Activated CD4-positive, alpha-beta T cell treated with anti-CD3 and anti-CD28 coated beads, Interleukin-2, amount 10 ng/mL, durations not matched to agents 7 days and 5 days (primary cell): ENCODE measurements at places on chromosomes 11 and 22. TPM values are rescaled to one million over a fixed set of nuclear protein-coding genes. Genes with fewer than 3 reads are reported as not detected.

DNA sequence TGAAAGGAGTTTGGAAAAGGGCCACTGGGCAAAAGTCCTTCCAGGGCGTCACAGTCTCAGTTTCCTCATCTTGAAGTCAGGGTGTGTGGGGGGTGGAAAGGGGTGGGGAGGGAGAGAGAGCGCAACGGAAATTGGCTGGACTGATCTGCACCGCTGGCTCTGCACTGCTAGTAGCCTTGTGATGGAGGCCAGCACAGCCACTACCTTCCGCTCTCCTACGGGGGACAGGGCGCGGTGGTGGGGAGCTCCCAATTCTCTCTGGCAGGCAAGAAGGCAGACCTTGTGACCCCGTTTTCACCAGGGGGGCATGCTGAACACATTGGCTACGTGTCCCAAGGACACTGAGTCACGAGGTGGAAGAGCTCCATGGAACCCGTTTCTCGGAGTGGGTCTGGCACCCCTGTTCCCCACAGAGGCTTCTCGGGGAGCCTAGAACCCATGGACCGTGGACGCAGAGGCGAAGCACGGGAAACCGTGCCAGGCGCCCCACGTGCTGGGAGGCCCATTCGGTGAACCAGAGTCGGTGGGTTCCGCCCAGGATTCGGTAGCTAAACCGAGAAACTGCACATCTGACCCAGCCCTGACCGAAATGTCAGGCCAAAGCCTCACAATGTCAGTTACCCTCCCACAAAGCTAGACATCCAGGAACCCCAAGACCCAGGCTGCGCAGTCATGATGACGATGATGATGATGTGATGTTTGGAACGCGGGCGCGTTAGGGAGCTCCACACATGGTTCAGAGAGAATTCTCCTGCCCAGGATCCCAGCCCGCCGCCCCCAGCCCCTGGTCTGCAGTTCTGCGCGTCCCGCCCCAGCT lies 28.3 kb upstream of the WNT11 start:
- no peaks in the 10 kb centered on the region for H3K36me3 ChIP-seq
- H3K4me1 ChIP-seq = peaks cover 59% of the 10 kb centered on the region
- peak overlapping the region; percentile 75 for H3K4me3 ChIP-seq
- peak overlapping the region; percentile 94 for H3K27ac ChIP-seq

- no peaks in the 10 kb centered on the region for H3K27me3 ChIP-seq
- no peak overlapping the region for H3K4me3 ChIP-seq
- H3K27ac ChIP-seq = no peak overlapping the region
- H3K36me3 ChIP-seq = peaks cover 20% of the 10 kb centered on the region
- H3K4me1 ChIP-seq = peaks cover 17% of the 10 kb centered on the region
Observed at GRCh38 chr11:75907906-75908527, 93.0 kb downstream of the UVRAG start.

DNA sequence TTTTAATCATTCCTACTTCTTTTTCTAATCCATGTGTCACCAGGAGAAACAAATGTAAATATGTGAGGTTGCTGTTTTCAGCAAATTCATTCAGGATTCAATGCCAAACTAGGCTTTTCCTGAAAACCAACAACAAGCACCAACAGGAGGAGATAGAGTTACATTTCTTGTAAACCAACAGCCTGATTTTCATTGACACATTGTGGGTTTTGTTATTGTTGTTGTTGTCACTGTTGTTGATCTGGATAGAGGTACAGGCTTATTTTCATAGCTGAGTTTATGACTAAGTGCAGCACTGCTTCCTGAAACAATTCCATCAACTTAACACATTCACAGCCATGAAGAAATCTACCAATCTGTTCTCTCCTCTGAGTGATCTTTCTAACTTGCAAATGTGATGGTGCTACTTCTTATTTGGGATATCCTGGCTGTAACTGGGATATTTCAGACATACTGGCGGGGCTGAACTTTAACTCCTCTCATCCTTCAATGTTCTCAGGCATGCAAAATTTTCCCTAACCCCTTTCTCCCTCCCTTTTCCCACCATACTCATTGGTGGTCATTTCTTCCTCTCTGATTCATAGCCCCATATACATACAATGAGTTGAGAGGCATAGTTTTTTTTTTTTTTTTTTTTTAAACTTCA lies 65.5 kb downstream of the ME3 start:
- H3K27me3 ChIP-seq = peaks cover 2% of the 10 kb centered on the region
- H3K36me3 ChIP-seq = no peaks in the 10 kb centered on the region
- peaks cover 3% of the 10 kb centered on the region for H3K4me1 ChIP-seq
- DNase-seq = no peak

- H3K27ac ChIP-seq = no peak overlapping the region
- H3K36me3 ChIP-seq = peaks cover 9% of the 10 kb centered on the region
- peaks cover 7% of the 10 kb centered on the region for H3K4me1 ChIP-seq
- DNase-seq = no peak
- no peaks in the 10 kb centered on the region for H3K27me3 ChIP-seq
- no peak overlapping the region for H3K4me3 ChIP-seq
Observed at GRCh38 chr11:2406878-2407410, 6.4 kb downstream of the TSSC4 start.

GRCh38 chr11:72613977-72614376 lies 60.2 kb downstream of the PDE2A start:
- no peak for DNase-seq
- H3K4me1 ChIP-seq = peaks cover 15% of the 10 kb centered on the region
- no peak overlapping the region for H3K27ac ChIP-seq
- H3K4me3 ChIP-seq = no peak overlapping the region
- no peaks in the 10 kb centered on the region for H3K36me3 ChIP-seq

- H3K36me3 ChIP-seq = no peaks in the 10 kb centered on the region
- DNase-seq = no peak
- no peak overlapping the region for H3K27ac ChIP-seq
- H3K4me3 ChIP-seq = no peak overlapping the region
- no peaks in the 10 kb centered on the region for H3K4me1 ChIP-seq
Observed at GRCh38 chr11:23212807-23213206, 352.5 kb upstream of the CCDC179 start.

GRCh38 chr22:21712751-21713427 lies 22.7 kb downstream of the YPEL1 start:
- no peak overlapping the region for H3K4me3 ChIP-seq
- peak; percentile 60 for DNase-seq
- no peak overlapping the region for H3K27ac ChIP-seq
- H3K4me1 ChIP-seq = peaks cover 7% of the 10 kb centered on the region

Gene GAL
- total RNA-seq = not detected

GRCh38 chr22:25364281-25364680 lies 144.8 kb downstream of the CRYBB2 start:
- H3K27me3 ChIP-seq = no peaks in the 10 kb centered on the region
- H3K27ac ChIP-seq = no peak overlapping the region
- H3K4me3 ChIP-seq = no peak overlapping the region
- H3K36me3 ChIP-seq = peaks cover 2% of the 10 kb centered on the region
- H3K4me1 ChIP-seq = peaks cover 7% of the 10 kb centered on the region
- DNase-seq = no peak

GRCh38 chr11:8289492-8289918 lies 25.8 kb upstream of the LMO1 start:
- H3K4me1 ChIP-seq = no peaks in the 10 kb centered on the region
- H3K36me3 ChIP-seq = no peaks in the 10 kb centered on the region
- H3K27ac ChIP-seq = no peak overlapping the region
- H3K4me3 ChIP-seq = no peak overlapping the region
- DNase-seq = no peak

DNA sequence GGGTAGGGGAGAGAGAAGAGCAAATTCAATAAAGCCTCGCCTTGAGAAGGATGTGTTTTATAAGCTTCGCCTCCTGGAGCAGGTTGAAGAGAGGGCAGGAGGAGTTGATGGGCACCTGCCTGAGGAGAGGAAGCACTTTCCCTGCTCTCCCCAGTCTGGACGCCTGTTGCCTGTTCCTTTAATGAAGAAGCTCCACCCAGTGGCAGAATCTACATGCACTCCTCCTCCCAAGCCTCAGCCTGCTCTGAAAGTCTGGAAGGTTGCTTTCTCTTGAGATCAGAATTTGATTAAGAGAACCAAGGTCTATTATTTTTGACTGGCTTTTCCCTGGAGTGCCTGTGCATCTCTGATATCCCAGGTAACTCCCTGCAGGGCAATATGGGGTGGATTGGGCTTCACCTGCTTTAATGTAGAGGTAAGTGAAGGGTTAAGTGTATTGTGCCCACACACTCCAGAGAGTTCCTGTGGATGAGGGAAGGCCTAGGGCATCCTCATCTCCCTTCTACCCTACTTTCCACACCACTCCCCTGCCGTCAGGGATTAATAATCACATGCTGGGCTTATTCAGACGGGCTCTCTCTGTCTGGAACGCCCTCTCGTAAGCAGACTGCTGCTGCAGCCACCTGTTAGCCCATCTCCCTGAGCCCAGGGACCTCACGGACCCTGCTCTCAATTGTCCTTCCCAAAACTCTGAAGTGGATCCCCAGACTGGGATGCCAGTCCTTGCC lies 22.3 kb downstream of the NTM start:
- DNase-seq = no peak
- H3K4me3 ChIP-seq = no peak overlapping the region

DNA sequence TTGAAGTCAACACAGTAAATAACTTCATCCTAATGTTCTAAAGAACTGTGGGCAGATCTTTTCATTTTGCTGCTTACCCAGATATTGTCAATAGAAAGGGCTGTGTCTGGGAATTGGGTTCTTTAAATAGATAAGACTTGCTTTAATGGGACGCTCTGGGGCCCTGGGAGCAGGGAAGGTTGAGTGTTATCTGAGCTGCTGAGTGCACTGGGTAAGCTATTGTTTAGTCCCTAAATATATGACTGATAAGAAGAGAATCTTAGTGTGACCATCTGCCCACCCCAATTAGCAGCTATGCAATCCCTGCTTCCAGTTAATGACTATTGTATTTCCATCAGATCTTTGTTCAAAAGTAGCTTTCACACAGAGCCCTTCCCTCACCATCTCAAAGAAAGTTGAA lies 44.4 kb downstream of the ARHGAP42 start:
- H3K27ac ChIP-seq = no peak overlapping the region
- H3K4me3 ChIP-seq = no peak overlapping the region
- no peaks in the 10 kb centered on the region for H3K4me1 ChIP-seq
- no peaks in the 10 kb centered on the region for H3K36me3 ChIP-seq
- H3K27me3 ChIP-seq = no peaks in the 10 kb centered on the region

DNA sequence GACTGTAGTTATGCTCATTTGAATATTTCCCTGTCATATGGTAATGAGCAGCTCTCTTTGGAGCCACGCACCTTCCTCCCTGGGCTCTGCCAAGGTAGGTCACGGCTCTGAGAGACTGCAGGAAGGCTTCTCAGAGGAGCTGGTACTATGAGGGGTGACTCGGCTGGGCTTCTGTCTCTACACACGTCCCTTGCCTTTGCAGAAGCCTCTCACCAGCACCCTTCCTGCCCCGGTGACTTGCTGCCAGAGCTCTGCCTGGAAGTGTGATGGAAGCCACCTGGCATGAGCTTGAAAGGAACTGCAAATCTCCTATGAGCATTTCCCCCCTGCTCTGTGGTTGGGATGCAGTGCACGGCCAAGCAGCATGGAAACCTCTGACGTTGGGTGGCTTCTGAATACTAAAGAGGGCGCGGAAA lies 74.2 kb downstream of the KIRREL3 start:
- H3K36me3 ChIP-seq = no peaks in the 10 kb centered on the region
- DNase-seq = no peak
- H3K4me1 ChIP-seq = no peaks in the 10 kb centered on the region

GRCh38 chr22:41951898-41952474 lies at the start of gene SMIM45:
Gene SMIM45, plus strand, starts transcription at chr22:41952150.
- H3K4me1 ChIP-seq = peaks cover 19% of the 10 kb centered on the region
- no peak for DNase-seq
- no peaks in the 10 kb centered on the region for H3K27me3 ChIP-seq
- no peaks in the 10 kb centered on the region for H3K36me3 ChIP-seq
- H3K27ac ChIP-seq = no peak within 1 kb of the TSS

Gene ADM2
- 4.1 TPM for total RNA-seq

Gene KCNJ4
- not detected for total RNA-seq

Gene DRD2
- total RNA-seq = not detected

Gene FOLR3
- not detected for total RNA-seq

Gene OR6T1
- not detected for total RNA-seq

Gene IGLL1
- not detected for total RNA-seq

GRCh38 chr22:24542641-24543040 lies 12.3 kb downstream of the GUCD1 start:
- H3K4me3 ChIP-seq = no peak overlapping the region
- DNase-seq = no peak
- H3K36me3 ChIP-seq = peaks cover 34% of the 10 kb centered on the region
- H3K4me1 ChIP-seq = no peaks in the 10 kb centered on the region
- no peak overlapping the region for H3K27ac ChIP-seq

DNA sequence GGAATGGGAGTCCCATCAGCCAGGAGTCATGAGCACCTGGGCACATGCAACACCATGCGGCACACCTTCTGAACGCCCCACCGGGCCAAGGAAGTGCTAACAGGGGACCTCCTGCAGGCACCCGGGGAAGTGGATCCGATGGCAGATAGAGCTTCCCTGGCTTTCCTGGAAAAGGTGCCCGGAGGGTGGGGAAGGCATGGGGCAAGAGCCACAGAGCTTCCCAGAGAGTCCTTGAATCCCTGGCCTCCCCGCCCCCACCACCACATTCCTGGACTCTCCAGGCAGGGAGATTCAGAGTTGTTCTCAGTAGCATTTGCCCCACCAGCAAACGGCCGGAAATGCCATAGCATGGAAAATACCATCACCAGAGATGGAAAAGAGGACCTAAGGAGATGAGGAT lies 8.3 kb downstream of the TRIM29 start:
- no peaks in the 10 kb centered on the region for H3K36me3 ChIP-seq
- no peaks in the 10 kb centered on the region for H3K27me3 ChIP-seq
- no peak overlapping the region for H3K4me3 ChIP-seq

Gene TYMP
- total RNA-seq = 126 TPM

- H3K27ac ChIP-seq = no peak overlapping the region
- H3K4me1 ChIP-seq = peaks cover 5% of the 10 kb centered on the region
- no peak overlapping the region for H3K4me3 ChIP-seq
Observed at GRCh38 chr11:8671193-8671612, 11.3 kb downstream of the TRIM66 start.

GRCh38 chr22:47065756-47066615 lies 303.5 kb downstream of the TBC1D22A start:
- H3K27me3 ChIP-seq = no peaks in the 10 kb centered on the region
- DNase-seq = no peak
- H3K27ac ChIP-seq = no peak overlapping the region
- H3K4me1 ChIP-seq = peaks cover 10% of the 10 kb centered on the region
